CD4-positive, alpha-beta T cell treated with Interleukin-2 at 100 ng/mL for 4 hours (primary cell): ENCODE measurements at places on chromosomes 16 and 17.

DNA sequence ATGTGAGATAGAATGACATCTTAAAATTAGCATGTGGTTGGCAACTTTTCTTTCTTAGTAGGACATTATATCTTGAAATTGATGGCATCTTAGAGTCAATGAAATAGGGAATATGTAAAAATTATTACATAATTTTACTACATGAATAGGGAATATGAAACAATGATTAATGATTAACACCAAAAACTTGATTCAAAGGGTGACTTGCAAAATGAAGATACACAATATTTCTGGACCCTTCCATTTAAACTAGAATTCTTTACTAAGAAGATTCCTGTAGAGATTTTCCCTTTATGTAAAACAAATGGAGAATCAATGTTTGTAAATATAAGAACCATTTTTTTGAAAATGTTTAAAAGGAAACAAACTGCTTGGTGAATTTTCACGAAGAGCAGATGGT lies 3.4 kb downstream of the MRTFB start:
- no peak for DNase-seq

GRCh38 chr16:56246051-56246817 lies 54.9 kb downstream of the GNAO1 start:
- no peak for DNase-seq

GRCh38 chr17:39757931-39758873 lies 20.5 kb downstream of the GRB7 start:
- DNase-seq, result peak; percentile 91

- DNase-seq, result no peak
These were observed 8.9 kb downstream of the CBX4 start for GRCh38 chr17:79830303-79830702.
